ENCODE measurements at places on chromosomes 7 and 10. TPM values are rescaled to one million over a fixed set of nuclear protein-coding genes. Genes with fewer than 3 reads are reported as not detected.

DNA sequence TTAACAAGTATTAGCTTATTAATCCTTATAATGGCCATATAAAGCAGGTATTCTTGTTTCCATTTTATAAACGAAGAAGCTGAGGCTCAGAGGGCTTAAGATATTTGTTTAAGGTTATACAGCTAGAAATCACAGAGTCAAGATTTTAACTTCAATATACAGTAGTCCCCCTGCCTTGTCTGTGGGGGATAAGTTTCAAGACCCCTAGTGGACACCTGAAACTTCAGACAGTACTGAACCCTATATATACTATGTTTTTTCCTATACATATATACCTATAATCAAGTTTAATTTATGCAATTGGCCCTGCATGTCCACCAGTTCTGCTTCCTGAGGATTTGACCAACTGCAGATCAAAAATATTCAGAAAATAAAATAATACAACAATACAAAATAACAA is 44.4 kb upstream of the STRIP2 start:
- peaks cover 10% of the 10 kb centered on the region for H3K36me3 ChIP-seq
- no peaks in the 10 kb centered on the region for H3K27me3 ChIP-seq
- peaks cover 9% of the 10 kb centered on the region for H3K4me1 ChIP-seq
- DNase-seq: no peak
- H3K27ac ChIP-seq: no peak overlapping the region

DNA sequence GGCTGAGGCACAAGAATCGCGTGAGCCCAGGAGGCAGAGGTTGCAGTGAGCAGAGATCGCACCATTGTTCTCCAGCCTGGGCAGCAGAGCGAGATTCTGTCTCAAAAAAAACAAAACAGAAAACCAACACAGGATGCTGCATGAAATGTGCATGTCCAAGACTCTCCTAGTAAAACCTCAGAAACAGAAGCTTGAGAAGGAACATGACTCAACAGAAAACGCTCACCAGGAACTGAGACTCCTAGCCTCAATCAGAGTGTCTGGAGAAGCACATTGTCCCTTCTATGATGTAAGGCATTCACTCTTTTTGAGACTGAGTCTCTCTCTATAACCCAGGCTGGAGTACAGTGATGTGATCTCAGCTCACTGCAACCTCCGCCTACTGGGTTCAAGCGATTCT is 168.3 kb downstream of the MYOF start:
- H3K27me3 ChIP-seq: no peaks in the 10 kb centered on the region
- H3K4me1 ChIP-seq: no peaks in the 10 kb centered on the region
- peaks cover 25% of the 10 kb centered on the region for H3K36me3 ChIP-seq

ZMIZ2 gene
- 106 TPM for total RNA-seq

MEIG1 gene
- 1.1 TPM for total RNA-seq

All from activated CD4-positive, alpha-beta T cell treated with anti-CD3 and anti-CD28 coated beads for 36 hours (primary cell).